ENCODE measurements at places on chromosomes 7 and 10. TPM values are rescaled to one million over a fixed set of nuclear protein-coding genes. Genes with fewer than 3 reads are reported as not detected.

DNA sequence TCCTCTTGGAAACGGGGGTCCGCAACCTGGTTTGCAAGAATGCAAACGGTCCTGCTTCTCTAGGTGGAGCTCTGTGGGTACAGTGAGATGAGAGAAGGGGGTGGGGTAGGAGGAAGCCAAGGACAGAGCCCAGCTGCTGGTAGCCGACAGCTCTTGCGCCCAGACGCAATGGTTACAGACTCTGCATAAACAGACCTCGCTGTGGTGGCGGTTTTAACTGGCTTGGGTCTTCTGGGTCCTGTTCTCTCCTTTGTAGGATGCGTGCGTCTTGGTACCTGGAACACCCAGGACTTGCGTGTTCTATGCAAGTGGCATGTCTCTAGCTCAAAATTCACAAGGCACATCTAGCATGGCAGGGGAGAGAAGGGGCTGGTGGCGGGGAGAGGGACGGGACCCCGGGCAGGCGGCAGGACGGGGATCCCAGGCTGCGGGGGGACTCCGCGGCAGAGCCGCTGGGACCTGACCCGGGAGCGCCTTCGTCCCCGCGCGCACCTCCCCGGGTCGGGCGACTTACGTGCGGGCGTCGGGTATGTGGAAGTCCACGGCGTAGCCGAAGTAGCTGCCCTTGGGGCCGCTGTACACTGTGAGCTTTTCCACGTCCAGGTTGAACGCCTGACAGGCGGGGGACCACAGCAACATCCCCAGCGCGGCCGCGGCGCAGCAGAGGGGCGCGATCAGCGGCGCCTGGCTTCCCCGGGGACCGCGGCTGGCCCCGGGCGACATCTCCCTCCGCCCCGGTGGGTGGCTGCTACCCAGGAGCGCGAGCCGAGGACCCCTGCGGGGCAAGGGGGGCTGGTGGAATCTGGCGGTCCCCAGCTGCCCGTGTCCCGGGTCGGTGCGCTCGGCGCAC is 448 bp downstream of the ITGA8 start:
- DNase-seq: peak; percentile 35

GRCh38 chr7:99089914-99090629 is 53.8 kb downstream of the SMURF1 start:
- DNase-seq: no peak

- no peak for DNase-seq
Measured at GRCh38 chr10:128040096-128040495, 86.1 kb downstream of the MKI67 start.

DNA sequence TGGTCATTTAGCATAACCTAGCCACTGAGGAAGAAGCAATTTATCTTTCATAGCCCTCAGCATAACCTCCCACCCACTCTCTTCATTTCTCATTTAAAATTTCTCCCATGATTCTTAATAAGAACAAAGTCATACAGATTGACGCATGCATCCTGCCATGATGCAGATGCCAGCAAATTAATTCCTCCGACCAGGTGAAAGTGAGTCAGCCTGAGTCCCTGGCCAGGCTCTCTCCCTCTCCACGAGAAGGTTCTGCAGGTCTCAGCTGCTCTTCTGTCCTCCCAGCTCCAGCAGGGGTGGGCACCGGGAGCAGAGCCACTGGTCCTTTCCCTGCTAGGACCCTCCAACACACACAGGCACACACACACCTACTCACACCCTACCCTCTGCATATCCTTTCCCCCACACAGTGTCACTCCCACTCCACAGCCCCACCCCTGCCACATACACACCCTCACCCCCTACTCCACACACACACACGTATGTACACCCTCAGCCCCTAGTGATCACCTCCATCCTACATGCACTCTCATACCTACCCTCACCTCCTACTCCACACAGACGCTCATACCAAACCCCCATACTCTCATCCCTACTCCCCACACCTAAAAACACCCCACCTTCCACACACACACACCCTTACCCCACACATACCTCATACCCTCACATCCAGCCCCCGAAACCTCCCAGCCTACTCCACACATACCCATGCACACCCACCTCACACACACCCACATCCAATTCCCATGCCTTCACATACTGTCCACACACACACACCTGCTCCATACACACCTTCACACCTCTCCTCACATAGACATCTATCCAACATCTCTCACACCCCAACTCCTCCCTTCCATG is 78.0 kb downstream of the FAM13C start:
- no peak for DNase-seq

GRCh38 chr7:129597672-129598071 is 13.8 kb upstream of the NRF1 start:
- DNase-seq: no peak

DNA sequence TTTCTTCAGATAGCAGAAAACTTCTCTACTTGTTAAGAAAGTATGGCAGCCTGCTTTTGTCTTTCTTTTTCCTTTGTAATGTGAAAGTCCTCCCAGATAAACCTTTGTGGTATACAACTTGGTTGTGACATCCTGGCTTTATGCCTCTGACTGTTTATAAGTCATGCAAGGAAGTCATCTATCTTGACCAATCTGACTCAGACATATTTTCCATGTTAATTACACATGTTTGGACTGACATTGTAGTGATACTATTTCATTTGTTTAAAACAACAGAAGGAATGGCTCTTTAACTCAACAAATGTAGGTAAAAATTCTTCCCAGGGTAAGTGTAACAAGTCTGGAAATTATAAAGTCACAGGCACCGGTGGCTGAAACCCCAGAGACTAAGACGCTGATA is 341.6 kb upstream of the MEOX2 start:
- DNase-seq: no peak

DNA sequence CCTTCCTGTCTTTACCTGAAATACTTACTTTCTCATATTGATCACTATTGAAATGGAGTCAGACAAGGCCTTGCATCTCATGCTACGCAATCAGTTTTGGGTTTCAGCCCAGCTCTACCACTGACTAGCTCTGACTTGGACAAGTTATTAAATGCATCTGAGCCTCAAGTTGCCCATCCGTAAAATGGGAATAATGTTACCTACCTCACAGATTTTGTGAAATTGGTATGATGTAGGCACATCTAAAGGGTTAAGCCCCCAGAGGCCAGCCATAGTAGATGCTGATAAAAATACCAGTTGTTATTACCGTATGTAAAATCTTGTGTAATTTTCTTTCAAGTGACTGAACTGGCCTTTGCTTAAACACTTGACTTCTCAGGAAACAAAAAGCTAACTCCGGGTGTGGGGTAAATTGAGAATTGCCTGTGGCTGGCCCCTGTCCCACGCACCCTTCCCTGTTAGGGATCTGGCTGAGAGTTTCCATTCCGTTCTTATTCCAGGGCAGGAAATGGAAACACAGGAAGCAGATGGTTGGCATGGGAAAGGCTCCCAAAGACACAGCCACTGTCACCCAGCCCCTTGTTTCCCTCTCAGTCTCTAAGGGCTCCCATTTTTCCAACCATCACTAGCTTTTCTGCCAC is 7.5 kb downstream of the DUSP5 start:
- no peak for DNase-seq

- DNase-seq: no peak
Measured at GRCh38 chr7:34762764-34763163, 104.7 kb downstream of the NPSR1 start.

GRCh38 chr7:95723583-95724180 is 48.7 kb upstream of the DYNC1I1 start:
- peak; percentile 56 for DNase-seq

DNA sequence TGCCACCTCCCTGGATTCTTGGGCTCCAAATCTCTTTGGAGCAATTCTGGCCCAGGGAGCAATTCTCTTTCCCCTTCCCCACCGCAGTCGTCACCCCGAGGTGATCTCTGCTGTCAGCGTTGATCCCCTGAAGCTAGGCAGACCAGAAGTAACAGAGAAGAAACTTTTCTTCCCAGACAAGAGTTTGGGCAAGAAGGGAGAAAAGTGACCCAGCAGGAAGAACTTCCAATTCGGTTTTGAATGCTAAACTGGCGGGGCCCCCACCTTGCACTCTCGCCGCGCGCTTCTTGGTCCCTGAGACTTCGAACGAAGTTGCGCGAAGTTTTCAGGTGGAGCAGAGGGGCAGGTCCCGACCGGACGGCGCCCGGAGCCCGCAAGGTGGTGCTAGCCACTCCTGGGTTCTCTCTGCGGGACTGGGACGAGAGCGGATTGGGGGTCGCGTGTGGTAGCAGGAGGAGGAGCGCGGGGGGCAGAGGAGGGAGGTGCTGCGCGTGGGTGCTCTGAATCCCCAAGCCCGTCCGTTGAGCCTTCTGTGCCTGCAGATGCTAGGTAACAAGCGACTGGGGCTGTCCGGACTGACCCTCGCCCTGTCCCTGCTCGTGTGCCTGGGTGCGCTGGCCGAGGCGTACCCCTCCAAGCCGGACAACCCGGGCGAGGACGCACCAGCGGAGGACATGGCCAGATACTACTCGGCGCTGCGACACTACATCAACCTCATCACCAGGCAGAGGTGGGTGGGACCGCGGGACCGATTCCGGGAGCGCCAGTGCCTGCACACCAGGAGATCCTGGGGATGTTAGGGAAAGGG is 913 bp downstream of the NPY start:
- DNase-seq: peak; percentile 43

GRCh38 chr10:108051218-108051617 is 886.7 kb upstream of the SORCS1 start:
- DNase-seq: no peak

- DNase-seq: no peak
Measured at GRCh38 chr10:72062382-72062781, 26.0 kb downstream of the SPOCK2 start.

DNA sequence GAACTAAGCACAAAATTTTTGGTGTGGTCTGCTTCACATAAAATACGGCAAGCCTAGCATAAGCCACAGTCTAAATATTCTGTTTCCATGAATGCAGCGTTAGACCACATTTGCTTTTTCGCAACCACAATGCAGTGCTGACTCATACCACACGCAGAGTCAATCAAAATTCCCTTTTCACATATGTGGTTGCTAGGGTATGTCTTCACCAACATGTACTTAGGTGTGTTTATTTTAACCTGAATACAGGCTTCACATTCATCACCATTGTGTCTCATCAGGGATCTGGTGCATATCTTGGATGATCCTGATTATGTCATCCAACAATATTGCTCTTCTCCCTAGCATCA is 90.8 kb downstream of the CHN2 start:
- no peak for DNase-seq

DNA sequence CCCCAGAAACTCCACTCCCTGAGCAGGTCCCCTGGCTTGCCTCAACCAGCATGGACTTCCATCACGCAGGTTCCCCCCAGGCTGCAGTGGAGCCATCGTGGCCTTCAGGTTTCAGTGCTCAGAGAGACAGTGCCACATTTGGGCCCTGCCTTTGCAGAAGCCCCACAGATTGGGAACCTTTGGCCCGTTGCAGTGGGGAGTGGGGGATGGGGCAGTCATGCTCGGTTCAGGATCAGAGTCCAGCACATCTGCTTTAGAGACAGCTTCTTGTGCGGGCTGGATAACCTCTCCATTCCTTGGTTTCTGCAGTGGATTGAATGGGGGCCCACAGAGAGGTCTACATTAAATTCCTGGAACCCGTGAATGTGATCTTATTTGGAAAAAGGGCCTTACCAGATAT is 183.9 kb downstream of the EBF3 start:
- no peak for DNase-seq

DNA sequence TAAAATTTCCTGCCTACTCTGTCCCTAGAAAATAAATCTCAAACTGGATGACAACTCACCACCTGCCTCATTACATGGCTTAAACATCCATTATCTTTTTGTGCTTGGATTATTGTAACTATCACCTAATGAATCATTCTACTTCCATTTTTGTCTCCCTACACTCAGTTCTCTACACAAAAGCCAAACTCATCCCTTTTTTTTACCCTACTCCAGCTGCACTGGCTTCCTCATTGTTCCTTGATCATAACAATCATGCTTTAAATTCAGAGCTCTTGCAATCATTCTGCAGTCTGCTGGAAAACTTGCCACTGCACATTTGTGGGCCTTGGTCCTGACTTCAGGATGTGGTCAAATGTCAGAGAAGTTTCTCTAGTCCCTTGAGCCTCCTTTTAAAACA is 280.0 kb downstream of the DGKB start:
- no peak for DNase-seq

- no peak for DNase-seq
Measured at GRCh38 chr7:157462419-157462771, 125.6 kb downstream of the DNAJB6 start.

DNA sequence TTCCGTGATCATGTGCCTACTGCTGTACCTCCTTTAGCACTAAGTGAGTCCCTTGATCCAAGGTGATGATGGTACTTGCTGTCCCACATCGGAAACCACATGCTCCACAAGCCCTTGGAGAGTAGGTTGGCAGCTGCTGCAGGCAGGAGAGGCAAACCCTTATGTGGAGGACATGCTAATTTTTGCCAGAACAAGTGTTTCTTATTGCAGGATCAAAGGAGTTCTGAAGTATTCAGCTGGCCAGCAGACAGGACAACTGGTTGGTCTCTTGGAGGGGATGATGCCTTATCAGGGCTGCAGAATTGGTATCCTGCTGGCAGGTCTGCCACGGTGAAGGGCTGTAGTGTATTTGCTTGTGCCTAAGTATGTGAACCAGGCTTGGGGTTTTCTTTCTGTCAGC is 36.8 kb downstream of the NACAD start:
- no peak for DNase-seq

DNA sequence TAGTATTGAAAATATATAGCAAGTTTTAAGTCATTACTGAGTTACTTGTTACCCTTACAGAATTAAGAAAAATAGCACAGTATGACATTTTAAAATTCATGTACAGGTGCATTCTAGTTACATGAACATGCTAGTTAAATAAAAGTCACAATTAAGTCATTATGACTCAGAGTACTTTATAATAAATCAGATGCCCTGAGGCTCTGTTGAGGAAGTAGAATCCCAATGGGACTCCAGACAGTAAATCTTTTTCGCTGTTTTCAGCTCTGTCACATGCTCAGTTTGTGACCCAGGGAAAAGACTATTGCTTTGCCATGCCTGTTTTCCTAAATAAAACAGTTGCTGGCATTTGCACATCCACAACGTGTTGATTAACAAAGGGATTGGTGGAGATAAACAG is 21.0 kb downstream of the NUDT13 start:
- no peak for DNase-seq

FAM171A1 gene
- total RNA-seq: 113 TPM

HMX2 gene
- total RNA-seq: not detected

ZNF212 gene
- total RNA-seq: 12.8 TPM

PLXNA4 gene
- total RNA-seq: 3.5 TPM

GNGT1 gene
- not detected for total RNA-seq

PPP1R9A gene
- total RNA-seq: 22.2 TPM

NYAP1 gene
- 2.2 TPM for total RNA-seq

CEP55 gene
- total RNA-seq: 3.5 TPM

EBF3 gene
- total RNA-seq: 1.3 TPM

NANOS1 gene
- 1.2 TPM for total RNA-seq

SFTPA1 gene
- total RNA-seq: not detected
